ENCODE measurements at places on chromosomes 5 and 9.

- DNase-seq = no peak
Measured at GRCh38 chr9:111789881-111790280, 4.9 kb downstream of the SHOC1 start.

DNA sequence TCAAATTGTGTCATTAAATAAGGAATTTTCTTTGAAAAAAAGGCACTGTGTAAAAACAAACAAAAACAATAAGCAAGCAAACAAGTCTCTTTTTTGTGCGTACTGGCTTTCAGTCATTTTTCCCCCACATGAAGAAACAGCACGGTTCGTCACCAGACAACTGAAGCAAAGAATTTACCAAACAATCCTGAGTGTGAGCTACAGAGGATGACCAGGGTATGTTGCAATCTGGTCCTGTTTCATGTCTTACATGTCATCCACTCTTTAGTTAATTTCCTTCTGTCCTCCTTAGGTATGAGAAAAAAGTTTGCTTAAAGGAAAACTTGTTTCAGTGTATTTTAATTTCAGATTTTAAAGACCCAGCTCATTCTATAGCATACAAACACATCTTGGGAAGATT is 1080.7 kb upstream of the NUDT12 start:
- DNase-seq = no peak

DNA sequence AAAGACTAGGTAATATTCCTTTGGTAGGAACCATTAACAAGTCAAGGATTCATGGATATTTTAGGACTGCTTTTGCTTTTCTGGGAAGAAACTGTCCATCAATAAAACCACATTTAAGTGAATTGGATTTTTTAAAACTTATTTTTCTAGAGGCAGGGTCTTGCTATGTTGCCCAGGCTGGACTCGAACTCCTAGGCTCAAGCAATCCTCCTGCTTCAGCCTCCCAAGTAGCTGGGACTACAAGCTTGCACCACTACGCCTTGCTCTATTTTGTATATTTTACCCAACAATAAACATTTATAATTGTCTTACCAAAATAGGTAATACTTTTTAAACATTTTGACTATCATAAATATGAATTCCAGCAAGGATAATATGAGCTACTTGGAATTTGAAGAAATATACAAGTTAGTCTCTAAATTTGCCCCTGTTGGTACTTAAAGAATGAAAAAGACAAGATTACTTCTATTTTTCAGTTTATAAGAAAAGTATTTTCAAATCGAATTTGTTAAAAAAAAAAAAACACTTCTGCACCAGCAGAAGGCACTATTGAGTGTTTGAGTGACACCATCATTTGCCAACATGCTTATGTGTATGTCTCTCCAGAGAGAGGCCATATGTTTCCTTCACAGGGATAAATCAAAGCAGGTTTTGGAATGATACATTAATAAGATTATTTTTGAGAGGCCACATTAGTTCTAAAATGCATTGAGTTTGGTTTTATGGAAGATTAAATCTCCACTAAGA is 60.0 kb upstream of the CARTPT start:
- no peak for DNase-seq

DNA sequence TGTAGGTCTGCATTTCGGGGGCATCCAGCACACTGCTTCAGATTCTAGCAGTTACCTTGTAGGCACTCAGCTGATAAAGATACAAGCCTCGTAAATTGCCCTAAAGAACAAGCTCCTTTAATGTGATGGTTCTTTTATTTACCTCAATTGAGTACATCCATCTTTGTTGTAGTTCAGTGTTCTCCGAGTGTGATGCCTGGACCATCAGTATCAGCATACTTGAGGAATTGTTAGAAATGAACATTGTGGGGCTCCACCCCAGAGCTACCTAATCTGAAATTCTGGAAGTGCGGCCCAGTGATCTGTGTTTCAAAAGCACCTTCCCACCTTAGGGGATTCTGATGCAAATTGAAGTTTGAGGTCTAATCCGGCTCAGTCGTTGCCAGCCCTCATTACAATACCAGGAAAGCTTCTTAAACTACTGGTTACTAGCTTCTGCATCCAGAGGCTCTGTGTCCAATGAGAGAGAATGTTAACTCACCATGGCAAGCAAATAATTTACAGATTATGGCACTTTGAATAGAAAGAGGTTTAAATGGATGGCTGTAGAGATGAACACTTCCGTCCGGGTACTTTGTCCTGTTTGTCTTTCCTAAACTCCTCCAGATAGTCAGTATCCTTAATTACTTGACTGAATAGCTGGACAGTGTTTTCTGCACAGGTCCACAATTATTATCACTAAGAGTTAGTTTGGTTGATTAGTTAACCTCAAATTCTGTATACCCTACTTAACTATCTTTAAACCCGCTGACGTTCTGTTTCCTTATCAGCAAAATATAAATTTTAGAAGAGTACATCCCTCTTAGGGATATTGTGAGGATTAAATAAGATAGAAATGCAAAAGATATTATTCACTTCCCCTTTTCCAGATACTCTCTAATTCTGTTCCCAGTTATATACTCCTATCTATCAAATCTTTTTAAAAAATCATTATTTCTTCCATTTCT is 47.9 kb downstream of the RAI14 start:
- no peak for DNase-seq

GRCh38 chr9:135255033-135255840 is 167.8 kb downstream of the OLFM1 start:
- DNase-seq = no peak

GRCh38 chr9:89361816-89362646 is 43.7 kb downstream of the SECISBP2 start:
- DNase-seq = no peak

DNA sequence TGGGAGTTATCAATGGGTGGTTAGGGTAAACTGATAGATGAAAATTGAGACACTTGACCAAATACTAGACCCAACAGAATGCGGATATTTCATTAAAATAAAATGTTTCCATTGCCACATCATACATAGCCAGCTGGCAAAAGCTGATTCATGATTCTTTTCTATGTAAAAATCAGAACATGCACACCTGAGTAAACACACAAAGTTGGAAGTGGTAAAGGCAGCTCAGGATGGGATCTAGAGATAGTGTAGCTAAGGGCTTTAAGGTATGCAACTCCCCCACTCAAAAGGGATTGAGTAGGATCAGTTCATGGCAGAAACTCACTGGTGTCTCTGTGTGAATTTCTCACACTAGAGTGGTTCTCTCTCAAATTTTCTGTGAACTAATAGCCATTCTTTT is 541.1 kb upstream of the GRAMD2B start:
- DNase-seq = no peak

GRCh38 chr5:180811623-180812124 is 9.1 kb upstream of the MGAT1 start:
- DNase-seq = no peak

DNA sequence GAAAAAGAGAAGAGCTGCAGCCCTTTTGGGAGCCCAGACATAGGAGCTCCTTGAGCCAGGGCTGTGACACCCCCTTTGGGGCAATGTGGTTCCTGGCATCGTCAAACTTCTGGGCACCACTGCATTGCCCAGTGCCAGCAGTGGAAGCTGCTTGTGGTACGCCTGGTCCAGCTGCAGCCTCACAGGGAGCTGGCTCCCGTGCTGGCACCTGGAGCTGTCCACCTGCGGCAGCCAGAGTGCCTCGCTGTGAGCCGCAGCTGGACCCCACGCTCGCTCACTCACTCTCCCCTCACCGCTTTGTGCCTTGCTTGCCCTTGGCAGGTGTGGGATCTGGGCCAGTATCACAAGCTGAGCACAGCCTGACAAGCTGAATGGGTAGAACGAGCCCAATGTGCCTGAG is 1150.8 kb upstream of the CDH6 start:
- DNase-seq = no peak

DNA sequence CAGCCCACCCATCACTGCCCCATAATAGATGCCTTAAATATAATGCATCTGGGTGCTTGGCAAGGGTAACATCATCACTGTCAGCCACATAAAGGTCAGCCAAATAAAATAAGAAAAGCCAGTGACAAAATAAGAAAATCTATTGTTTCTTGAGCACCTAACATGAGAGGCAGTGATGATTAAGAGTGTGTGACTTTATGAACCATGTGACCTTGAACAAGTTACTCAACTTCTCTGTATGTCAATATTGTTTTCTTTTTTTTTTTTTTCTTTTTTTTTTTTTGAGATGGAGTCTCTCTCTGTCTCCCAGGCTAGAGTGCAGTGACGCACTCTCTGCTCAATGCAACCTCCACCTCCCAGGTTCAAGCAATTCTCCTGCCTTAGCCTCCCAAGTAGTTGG is 98.7 kb downstream of the CDK5RAP2 start:
- no peak for DNase-seq

- DNase-seq = no peak
Measured at GRCh38 chr5:5164163-5164562, 24.0 kb downstream of the ADAMTS16 start.
